ENCODE measurements at places on chromosomes 5 and 9.

DNA sequence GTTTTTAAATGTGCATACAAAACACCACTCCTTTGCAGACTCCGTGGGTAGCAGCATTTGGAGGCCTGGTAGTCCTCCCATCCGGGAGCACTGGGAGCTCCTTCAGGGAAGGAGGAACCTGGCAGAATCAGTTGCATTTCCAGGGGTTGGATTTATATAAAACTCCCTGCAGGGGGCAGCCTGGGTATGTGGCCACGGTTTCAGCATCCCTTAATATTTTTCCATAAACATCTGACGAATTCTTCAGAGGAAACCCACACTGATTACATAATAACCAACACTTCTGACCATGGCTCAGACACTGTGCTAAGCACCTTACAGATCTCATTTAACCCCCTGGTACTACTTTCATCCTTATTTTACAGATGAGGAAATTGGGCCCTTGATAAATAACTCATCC, 6.1 kb upstream of the AFAP1L1 start:
- DNase-seq = no peak

DNA sequence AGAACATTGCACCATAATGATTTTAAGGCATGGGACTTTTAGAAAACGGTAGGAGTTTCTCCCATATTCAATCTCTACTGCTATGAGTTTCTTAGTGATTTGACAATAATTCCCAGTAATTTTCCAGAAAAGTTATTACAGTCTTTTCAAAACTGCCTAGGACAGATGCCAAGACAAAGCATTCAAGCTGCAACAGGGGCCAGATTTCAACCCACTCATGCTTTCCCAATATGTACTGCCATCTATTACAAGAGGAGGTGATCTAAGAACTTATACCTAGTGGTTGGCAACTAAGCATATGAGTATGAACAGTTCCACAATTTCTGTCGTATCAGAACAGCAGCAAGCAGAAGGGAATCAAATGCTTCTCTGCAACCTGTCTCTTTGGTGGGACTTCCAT, 95.1 kb upstream of the TMED7 start:
- DNase-seq = no peak

- no peak for DNase-seq
Observed at GRCh38 chr5:127298036-127298429, 7.4 kb downstream of the MEGF10 start.

- DNase-seq = no peak
Observed at GRCh38 chr5:149623473-149623872, 42.2 kb downstream of the ARHGEF37 start.

GRCh38 chr9:16627521-16627920, 242.9 kb downstream of the BNC2 start:
- no peak for DNase-seq

DNA sequence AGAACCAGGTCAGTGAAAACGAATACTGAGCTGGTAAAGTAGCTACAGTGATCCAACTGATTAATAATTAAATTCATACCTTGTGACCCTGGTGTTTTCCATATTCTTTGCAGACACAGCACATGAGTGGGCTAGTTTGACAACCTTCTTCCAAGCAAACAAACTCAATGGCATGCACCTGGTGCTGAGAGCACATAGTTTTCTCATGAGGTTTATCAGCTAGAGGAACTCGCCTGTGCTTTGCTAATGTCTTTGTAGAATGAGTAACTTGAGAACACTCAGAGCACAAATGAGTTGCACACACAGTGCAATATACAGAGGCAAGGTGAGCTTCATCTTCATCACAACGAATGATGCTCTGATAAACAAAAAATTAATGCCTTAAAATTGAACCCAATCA, 12.6 kb downstream of the TRIM23 start:
- DNase-seq = no peak

- DNase-seq = no peak
Observed at GRCh38 chr5:122321921-122322320, 9.9 kb downstream of the SNCAIP start.

- DNase-seq = no peak
Observed at GRCh38 chr5:136145030-136145429, 12.4 kb downstream of the SMAD5 start.

- DNase-seq = no peak
Observed at GRCh38 chr5:52448111-52448510, 339.6 kb upstream of the ITGA1 start.

DNA sequence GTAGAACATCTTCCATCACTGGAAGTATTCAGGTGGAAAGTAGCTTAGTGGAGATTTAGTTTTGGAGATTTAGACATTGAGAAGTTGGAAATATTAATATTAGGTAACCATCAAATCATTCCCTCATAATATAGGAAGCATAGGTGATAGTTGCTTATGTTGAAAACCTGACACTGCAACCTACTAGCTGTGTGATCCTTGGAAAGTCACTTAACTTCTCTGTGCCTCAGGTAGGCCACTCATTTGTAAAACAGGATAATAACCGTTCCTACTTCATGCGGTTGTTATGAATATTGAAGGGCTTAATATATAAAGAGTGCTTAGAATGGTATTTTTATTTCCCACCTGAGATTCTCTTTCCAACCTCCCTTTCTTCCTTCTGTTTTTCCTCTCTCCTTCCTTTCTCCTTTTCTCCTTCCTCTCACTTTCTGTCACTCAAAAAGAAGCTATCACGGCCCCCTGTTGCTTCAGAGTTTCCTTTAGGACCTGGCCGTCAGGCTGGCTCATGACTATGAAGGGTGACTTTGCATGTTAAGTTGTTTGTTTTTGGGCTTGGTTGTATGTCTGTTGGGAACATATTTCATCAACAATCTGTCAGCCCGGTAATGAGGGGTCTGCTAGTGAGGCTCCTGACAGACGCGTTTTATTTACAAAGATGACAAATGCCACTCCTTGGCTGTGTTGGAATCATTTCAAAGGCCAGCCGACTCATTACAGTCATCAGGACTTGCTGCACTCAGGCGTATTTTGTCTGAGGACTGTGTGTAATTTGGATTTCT, 31.0 kb downstream of the DOCK2 start:
- no peak for DNase-seq

DNA sequence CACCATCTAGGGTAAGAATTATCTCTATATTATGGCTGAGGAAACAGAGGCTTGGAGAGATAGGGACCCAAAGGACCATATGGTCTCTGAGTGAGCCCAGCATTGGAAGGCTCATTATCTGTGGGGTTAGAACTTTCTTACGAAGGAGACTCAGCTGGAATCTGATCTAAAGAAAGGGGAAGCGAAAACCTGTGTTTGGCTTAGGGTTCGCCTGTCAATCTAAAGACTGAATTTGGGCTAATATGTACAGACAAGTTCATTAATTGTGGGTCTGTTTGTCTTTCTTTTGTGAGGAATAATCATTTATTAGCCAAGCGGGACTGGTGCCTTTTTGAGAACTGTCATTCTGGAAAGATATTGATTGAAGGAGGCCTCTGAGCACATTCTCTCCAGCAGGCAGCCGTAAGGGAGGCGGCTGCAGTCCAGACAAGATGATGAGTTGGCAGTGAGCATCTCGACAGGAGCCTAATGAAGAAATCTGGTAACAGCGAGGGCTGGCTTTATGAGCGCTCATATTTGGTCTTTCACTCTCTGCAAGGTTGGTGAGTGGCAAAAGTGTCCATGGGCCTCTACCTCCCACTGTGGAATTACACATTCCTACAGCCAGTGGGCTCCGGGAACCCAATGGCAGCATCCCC, 104.2 kb upstream of the GPR151 start:
- no peak for DNase-seq

DNA sequence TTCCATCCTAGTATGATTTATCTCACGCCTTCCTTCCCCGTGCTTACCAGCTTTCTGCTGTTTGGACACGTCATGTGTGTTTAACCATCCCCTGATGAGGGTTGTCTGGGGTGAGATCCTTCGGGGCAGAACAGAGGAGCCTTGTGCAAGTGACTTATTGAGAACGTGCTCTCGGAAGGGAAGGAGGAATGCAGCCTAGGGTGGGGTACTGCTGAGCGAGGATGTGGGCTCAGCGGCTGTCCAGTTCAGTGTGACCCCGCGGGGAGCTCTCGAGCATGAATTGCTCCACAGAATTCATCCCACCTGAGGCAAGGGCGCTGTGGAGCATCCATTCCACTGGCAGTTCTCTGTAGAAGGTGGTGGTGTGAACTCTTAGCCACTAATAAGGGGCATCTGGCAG, 4.0 kb downstream of the MYOZ3 start:
- no peak for DNase-seq

- DNase-seq = no peak
Observed at GRCh38 chr5:158869092-158869491, 230.6 kb downstream of the EBF1 start.

DNA sequence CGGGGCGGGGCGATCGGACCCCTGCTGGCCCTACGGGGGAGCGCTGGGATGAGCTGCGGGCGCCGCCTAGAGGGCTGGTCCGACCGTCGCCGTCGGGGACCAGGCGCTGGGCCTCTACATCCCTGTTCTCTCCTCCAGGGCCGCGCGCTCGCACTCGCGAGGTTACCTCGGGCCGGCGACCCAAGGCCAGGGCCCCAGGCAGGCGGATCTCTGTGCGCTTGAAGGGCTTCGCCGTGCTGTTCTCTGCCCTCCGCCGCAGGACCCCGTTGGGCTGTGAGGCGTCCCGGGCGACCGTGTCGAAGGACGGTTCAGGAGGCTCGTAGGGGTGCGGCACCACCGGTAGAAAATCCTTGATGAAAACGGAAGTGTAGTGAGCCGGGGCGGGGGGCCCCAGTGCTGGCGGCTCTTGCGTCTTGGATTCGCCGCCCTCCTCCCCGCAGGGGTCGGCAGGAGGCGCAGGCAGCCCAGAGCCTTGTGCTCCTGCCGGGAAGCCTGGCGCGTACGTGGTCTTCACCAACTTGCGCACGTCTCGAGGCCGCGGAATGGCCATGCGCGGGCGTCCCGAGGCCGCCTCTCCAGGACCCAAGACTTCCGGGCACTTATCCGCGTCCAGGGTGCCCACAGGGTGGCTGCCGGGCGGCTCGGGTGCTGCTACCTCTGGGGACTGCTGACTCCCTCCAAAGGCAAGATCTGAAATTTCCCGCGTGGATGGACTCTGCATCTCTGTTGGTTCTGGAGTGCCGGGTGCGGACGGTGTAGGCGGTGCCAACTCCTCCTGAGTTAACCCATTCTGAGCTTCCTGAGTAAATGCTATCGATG, 2.0 kb downstream of the PROB1 start:
- DNase-seq = peak; percentile 67

DNA sequence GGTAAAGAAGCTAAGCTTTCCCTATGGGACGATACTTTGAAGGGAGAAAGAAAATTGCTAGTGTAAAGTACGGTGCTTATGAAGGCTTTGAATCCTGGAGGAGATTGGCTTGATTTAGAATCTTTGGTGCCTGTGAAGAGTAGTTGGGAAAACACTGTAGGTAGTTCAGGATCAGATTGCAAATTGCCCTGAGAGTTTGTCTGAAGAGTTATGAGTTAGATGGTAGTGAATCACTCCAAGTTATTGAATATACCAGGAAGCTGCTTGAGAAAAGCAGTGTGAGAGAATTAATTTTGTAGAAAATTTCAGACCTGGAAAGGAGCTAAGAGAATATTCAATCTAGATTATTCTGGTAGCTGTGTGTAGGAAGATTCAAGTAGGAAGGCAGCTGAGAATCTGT, 11.5 kb downstream of the MAN2A1 start:
- DNase-seq = no peak

- no peak for DNase-seq
Observed at GRCh38 chr5:53481887-53482716, 1.7 kb downstream of the FST start.

- no peak for DNase-seq
Observed at GRCh38 chr5:69138766-69139165, 28.2 kb upstream of the CCNB1 start.

DNA sequence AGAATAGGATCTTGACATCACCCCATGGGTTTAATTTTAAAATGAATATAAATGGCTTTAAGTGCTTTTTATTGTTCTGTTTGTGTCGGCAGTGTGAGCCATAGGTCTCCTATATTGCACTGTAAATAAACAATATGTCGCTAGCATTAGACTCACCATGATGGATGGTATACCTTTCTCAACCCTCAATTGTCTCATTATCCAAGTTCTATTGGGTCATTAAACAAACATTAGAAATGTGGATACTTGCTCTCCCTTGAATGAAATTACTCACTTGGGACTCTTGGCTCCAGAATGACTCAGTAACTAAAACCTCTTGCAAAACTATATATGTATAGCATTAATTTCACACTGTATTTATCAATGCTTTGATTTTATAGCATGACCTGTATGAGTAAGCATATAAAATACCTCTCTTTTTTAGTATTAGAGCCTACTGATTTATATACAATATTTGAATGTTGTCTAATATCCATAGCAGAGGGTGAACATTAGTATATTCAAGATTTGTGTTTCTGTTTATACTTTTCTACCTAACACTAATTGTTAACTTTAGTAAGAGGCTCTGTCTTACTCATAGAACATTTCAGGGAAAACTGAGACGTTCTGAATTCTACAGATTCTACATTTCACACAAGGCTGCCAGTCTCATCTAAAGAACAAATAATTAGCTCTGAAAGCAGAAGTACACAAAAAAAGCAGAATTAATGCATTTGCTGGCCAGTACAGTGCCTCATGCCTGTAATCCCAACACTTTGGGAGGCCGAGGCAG, 303.8 kb upstream of the PRR16 start:
- DNase-seq = no peak

DNA sequence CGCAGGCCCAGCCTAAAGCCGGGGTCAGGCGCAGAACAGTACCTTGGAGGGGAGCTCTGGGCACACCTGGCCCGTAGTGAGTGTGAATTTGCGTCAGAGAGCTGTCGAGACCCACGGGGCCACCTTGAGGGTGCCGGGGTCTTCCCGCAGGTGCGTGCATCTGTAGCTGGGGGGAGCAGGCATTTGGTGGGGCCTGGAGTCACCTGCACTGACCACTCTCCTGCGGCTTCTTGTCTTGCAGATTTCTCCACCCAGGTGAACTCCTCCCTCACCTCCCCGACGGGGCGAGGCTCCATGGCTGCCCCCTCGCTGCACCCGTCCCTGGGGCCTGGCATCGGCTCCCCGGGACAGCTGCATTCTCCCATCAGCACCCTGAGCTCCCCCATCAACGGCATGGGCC, 75.1 kb downstream of the RXRA start:
- DNase-seq = no peak

- no peak for DNase-seq
Observed at GRCh38 chr5:115396688-115397087, 100.2 kb upstream of the CCDC112 start.

GRCh38 chr5:68369457-68370125, 154.0 kb downstream of the PIK3R1 start:
- DNase-seq = peak; percentile 19

DNA sequence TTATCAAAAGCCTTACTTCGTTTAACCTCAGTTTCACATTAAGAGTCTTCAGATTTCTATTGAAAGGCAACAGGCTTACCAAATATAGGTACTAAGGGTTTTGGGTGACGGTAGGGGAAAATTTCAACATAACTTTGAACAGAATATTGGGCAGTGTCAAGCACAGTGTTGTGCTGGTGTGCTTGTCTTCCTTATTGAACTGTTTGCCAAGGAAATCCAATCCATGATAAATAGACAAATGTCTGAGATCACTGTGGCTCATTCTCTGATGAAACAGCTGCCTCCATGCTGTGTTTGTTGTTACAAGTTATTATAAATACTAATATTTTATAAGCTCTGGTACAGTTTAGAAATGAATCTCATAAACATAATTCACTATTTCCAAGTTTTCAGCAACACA, 730.1 kb downstream of the NR2F1-AS1 start:
- no peak for DNase-seq

- no peak for DNase-seq
Observed at GRCh38 chr5:164376843-164377242, 871.4 kb downstream of the MAT2B start.

GRCh38 chr5:157494178-157494832, 34.3 kb downstream of the NIPAL4 start:
- DNase-seq = no peak

GRCh38 chr9:137052998-137053943, 590 bp downstream of the ENTPD2 start:
- DNase-seq = no peak

- no peak for DNase-seq
Observed at GRCh38 chr9:24776226-24776625, 230.5 kb upstream of the IZUMO3 start.

Measured in stimulated activated naive CD4-positive, alpha-beta T cell (primary cell).